ENCODE measurements at places on chromosomes 6 and 20.

- no peak for DNase-seq
These were observed 112.6 kb downstream of the CDYL start for GRCh38 chr6:4888841-4889240.

- DNase-seq, result no peak
These were observed 30.1 kb downstream of the PRDM1 start for GRCh38 chr6:106116125-106116832.

DNA sequence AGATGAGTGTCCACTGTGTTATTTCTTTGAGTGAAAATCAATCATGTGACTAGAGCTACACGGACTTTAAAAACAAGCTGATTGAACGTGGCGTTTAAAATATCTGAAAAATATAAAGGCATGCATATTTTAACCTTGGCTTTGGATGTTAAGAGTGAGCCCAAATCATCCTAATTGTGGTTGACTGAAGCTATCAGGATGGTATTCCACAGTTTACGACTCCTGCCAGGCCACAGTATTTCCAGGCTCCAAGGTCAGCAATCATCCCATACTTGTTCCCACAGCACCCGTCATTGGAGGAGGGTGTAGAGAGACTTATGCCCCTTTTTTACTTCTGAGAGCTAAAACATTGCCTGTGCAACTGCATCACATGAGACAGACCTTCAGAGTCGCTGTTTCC, 43.2 kb upstream of the TMX4 start:
- DNase-seq, result no peak

DNA sequence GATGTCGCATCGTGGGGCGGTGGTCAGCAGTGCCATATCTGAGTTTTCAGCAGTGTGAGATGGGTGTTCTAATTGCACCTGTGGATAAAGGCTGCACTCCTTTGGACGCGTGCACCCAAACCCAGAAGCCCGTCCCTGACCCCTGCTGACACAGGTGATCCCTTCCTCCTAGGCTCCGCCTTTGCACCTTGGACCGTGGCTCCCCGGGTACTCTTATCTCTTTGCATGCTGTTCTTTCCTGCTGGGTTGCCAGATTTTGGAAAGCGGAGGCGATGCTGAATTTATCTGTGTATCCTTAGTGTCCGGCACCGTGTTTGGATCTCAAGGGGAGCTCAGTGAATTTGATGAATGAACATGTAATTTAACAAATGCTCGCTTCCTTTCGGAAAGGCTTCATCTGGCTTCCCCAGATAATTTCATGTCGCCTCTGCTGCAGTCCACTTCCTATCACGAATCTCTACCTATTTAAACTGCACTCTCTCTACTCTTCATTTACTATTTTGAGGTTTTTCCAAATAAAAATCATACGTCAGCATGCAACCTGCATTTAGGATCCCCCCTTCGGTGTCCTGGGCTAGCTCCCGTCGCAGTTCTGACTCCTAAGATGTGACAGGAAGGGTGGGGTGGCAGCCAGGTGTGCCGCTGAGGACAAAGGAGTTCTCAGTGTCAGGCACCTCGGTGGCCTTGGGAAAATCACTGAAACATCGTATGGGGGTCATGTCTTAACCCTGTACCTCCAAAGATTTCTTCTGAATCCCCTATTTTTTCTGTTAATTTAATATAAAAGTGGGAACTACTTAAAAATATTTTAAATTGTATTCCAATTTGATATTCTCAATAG, 753 bp upstream of the PERP start:
- DNase-seq, result peak; percentile 78

- no peak for DNase-seq
These were observed 174.9 kb downstream of the QKI start for GRCh38 chr6:163589387-163589786.

DNA sequence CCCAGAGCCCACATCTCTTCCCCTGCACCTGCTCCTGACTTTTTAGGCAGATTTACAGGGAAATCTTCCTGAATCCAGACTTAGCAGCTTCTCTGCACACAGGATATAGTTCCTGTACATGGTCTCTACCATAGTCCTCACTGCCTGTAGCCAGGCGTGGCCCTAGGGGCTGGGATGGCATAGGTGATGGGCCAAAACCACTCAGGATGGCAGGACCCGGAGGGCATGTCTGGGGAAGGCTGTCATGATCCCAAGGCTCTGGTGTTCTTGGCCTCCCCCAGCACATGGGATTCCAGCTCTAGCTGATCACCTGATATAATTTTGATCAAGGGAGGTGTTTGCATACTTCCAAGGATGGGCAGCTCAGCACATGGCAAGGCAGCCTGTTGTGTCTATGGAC, 58.0 kb downstream of the TOX2 start:
- DNase-seq, result no peak

GRCh38 chr20:22807646-22808244, 223.4 kb upstream of the FOXA2 start:
- DNase-seq, result no peak

GRCh38 chr6:73309785-73310502, 44.1 kb downstream of the DPPA5 start:
- no peak for DNase-seq

GRCh38 chr6:13536796-13537526, 37.4 kb upstream of the SIRT5 start:
- DNase-seq, result no peak

DNA sequence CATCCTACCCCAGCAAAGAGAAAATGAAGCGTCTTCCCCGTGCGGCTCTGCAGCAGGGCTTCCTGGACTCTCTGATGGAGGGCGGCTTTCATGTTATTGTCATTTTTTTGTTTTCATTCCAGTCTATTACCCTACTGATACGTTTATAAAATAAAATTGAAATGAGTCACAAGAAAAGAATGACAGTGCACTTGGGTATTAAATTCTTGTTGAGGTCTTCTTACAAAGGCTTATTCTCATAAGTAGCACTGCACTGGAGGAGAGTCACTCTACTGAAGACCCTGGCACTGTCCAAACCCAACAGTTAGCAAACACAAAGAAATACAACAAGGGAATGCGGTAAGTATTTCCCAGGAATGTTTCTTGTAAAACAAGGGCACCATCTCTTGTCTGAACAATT, 379.3 kb downstream of the MAFB start:
- DNase-seq, result peak; percentile 24

DNA sequence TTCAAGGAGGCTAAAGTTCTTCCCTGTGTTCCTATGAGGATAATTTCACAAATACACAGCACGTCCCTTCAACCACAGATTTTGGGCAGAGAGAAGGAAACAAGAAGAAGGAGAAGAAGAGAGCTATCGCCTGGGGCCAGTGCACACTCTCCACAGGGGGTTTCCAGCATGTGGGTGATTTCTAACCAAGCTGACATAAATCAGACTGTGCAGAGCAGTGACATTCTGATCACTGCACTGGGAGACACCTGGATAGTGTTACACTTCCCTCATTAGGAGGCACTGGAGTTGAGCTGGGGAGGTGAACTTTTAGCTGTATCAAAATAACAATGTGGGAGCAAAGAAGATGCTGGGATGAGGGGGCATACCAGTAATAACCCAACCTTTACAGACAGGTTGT, 71.8 kb upstream of the CENPW start:
- DNase-seq, result no peak

DNA sequence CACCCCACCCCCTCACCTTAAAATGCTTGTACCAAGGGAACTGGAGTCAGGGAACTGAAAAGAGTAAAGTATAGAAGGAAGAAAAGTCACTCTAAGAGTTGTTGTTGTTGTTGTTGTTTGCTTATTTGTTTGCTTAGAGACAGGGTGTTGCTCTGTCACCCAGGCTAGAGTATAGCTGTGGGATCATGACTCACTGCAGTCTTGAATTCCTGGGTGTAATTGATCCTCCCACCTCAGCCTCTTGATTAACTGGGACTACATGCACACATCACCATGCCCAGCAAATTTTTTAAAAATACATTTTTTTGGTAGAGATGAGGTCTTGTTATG, 681.6 kb upstream of the GJE1 start:
- DNase-seq, result peak; percentile 20

- no peak for DNase-seq
These were observed 112.5 kb downstream of the FAM50B start for GRCh38 chr6:3961581-3962215.

DNA sequence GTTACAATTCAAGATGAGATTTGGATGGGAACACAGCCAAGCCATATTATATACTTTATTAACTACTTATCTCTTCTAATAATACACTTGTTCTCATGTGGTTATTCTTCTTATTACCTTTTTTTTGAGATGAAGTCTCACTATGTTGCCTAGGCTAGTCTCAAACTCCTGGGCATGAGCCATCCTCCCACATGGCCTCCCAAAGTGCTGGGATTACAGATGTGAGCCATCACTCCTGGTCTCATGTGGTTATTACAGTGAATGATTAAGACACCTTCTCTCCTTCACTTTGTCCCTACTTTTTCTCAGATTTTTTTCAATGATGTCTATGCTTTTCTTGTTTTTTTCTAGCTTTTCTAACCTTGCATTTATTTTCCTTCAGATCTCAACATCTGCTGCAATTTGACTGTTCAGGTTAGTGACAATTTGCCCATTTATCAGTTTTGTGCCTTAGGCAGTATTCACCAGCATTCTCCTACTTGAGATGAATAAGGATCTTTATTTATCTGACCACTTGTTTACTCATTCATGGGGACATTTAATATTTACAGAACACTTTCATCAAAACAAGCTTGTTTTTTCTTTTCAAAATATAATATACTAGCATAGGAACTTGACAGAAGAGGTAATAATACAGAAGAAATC, 105.7 kb downstream of the SLC16A10 start:
- DNase-seq, result no peak

- no peak for DNase-seq
These were observed 8.5 kb downstream of the RBM38 start for GRCh38 chr20:57399587-57400155.

GRCh38 chr6:11404081-11404480, 133.5 kb upstream of the TMEM170B start:
- no peak for DNase-seq

- no peak for DNase-seq
These were observed 405.7 kb downstream of the RNF144B start for GRCh38 chr6:18792866-18793265.

GRCh38 chr20:56422824-56423189, 10.7 kb downstream of the CASS4 start:
- peak; percentile 70 for DNase-seq

DNA sequence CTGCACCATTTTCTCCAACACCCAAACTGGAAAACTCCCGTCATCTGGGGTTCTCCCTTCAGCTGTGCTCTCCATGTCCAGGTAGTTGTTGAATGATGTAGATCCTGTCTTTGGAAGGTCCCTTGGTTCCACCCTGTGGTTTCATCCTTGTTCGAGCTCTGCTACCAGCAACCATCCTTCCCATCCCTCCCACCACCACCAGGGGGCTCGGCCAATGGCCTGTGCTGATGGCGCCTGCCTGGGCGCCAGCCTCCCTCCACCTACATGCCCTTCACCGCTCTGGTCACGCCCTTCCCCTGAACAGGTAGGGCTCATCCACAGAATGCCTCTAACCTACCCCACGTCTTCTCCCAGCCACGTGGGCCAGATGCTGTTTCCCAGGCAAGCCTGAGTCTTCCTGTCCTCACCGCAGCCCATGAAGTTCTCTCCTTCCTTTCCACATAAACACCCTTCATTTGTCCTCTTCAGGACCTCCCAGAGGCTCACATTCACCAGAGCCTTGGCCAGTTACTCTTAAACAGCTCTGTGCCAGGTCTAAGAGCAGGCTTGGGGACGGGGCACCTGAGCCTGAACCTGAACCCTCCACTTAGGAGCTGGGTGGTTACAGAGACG, 75.1 kb upstream of the DUSP22 start:
- no peak for DNase-seq

DNA sequence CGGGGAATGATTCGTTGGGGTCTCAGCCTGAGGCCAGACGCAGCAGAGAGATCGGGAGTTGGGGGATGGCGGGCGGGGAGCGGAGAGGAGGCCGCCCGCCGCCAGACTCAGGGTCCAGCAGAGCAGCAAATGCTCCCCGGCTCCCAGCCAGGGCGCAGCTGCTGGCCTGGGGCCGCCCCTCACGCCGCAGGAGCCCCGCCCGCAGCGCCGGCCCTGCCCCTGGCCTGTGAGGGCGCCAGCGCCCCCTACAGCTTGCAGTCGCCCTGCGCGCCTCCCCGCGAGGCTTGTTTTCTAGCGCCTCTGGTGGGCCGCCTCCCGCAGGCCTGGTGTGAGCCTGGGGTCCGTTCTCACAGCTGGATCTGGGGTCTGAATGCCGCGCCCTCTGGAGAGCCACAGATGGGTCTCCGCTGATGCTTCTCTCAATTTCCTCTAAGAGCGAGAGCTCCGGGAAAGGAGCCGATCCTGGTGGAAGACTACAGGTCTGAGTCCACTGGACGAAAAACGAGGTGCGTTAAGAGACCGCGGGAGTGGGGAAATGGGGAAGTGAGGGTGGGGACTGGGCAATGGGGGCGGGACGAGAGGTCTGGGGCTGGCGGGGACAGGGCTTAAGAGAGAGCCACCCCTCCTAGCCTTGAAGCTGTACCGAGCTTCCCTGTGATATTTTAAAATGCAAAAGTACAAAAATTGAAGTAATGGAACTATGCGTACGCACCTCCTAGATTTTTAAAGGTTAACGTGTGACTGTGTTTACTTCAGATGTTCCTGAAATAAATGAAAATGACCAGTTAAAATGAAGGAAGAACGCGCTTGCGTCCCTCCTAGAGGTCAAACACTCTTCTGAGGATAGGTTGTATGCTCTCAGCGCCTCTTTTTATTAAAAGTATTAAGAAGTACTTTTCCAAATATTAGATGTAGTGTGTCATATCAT, 30.1 kb downstream of the TRIM38 start:
- DNase-seq, result peak; percentile 79

GRCh38 chr20:64027981-64028685, 7.8 kb upstream of the C20orf204 start:
- no peak for DNase-seq

- DNase-seq, result no peak
These were observed 569.1 kb upstream of the ID4 start for GRCh38 chr6:19268117-19268516.

DNA sequence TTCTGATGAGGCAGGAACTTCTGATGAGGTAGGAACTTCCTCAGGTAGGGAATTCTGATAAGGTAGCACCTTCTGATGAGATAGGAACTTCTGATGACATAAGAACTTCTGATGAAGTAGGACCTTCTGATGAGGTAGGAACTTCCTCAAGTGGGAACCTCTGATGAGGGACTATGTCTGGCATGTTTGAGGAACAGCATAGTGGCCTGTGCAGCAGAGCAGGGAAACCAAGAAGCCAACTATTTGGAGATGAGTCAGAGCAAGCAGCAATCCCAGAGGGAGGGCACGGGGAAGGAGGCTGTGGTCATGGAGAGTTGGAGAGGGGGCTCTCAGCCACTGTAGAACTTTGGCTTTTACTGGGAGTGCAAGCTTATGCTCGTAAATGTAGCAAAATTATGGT, 132.4 kb downstream of the CFAP61 start:
- peak; percentile 20 for DNase-seq

- no peak for DNase-seq
These were observed 168.1 kb upstream of the HDDC2 start for GRCh38 chr6:125469915-125470314.

DNA sequence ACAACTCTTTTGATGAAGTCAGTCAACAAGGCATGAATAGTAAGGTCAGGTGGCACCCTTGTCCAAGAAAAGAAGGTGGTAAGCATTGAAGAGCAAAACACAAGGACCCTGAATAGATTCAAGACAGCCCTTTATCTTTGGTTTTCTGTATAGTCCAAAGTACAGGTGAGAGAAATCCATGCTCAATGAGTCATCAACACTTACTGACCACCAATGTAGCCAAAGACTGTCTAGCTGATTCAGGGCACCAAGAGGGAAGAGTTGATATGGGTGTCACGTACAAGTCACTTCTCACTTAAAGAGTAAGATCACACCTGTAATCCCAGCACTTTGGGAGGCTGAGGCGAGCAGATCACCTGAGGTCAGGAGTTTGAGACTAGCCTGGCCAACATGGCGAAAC, 528.3 kb downstream of the CD83 start:
- DNase-seq, result peak; percentile 59

GRCh38 chr6:111087871-111088667, 766 bp downstream of the SLC16A10 start:
- DNase-seq, result peak; percentile 69

Measured in SW480 (cell line).